ENCODE measurements at places on chromosomes 1 and 21.
A peak's percentile ranks its signal among the peaks of the same experiment; 100 is the strongest.

DNA sequence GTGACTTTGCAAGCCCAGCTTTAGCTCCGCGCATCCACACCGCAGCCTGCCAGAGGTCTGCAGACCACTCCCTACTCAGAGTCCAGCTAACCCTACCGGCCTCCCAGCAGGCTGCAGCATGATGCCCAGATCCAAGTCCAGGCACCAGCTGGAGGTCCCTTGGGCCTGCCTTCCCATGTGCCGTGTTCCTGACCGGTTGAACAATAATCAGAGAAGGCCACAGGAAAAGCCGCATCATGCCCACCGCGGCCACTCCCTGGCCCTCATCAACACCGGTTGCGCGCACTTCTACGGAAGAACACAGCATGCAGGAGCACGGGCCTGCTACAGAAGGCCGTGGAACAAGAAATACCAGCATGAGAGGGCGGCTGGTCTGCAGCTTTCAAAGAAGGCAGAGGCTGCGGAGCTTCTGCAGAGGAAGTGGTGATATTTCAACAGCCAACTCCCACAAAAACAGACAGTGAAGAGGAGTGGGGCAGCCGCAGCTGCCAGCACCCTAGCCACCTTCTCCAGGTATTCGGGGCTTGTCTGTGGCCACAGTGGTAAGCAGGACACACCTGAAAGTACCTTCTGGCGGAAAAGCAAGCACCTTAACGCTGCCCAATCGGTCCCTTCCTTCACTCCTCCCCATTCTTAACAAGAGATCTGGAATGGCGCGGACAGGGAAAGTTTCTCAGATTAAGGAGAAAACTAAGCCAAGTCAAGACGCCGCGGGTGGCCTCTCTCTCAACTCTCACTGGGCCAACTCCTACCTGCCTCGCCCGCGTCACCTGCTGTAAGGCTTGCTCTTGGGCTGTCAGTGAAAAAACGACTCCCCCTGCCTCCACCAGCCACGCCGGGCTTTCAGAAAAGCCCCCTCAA lies 1.5 kb downstream of the PGBD5 start:
- no peak for ATAC-seq

DNA sequence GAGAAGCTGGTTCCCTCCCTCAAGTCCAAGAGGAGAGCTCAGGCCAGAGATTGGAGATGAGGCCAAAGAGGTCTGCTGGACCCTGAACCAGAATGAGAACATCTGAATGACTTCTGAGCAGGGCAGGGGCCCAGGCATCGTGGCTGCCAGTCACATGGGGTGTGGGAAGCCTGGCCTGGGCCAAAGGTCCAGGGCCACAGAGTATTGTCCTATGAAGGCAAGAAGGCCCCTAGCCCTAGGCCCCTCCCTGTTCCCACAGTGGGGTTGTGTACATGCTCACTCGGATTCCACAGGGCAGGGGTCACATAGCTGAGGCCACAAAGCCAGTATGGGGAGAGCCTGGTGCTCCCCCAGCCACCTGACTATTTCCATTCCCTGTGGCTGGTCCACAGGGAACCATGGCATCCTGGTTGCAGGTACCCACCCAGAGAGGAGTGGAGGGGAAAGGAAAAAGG lies 18.5 kb upstream of the SLC1A7 start:
- ATAC-seq = no peak

DNA sequence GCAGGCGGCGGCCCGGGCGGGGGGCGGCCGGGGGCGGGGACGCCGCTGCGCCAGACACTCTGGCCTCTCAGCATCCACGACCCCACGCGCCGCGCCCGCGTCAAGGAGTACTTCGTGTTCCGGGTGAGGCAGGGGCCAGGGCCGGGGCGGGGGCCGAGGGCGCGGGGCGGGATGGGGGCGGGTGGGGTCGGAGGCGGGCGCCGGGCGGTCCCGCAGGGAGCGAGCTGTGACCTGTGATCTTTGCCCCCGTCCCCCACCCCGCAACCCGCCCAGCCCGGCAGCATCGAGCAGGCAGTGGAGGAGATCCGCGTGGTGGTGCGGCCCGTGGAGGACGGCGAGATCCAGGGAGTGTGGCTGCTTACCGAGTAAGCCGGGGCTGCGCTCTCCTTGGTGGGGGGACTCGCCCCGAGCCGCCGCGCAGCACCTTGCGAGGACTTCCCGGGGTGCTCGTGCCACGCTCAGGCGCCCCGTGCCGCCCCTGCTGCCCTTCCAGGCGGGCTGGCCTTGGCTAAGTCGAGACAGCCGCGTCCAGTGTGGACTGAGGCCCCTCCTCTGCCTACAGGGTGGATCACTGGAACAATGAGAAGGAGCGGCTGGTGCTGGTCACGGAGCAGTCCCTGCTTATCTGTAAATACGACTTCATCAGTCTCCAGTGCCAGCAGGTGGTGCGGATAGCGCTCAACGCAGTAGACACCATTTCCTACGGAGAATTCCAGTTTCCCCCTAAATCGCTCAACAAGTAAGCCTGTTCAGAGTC lies 514 bp downstream of the TPRG1L start:
- peak; percentile 34 for ATAC-seq

DNA sequence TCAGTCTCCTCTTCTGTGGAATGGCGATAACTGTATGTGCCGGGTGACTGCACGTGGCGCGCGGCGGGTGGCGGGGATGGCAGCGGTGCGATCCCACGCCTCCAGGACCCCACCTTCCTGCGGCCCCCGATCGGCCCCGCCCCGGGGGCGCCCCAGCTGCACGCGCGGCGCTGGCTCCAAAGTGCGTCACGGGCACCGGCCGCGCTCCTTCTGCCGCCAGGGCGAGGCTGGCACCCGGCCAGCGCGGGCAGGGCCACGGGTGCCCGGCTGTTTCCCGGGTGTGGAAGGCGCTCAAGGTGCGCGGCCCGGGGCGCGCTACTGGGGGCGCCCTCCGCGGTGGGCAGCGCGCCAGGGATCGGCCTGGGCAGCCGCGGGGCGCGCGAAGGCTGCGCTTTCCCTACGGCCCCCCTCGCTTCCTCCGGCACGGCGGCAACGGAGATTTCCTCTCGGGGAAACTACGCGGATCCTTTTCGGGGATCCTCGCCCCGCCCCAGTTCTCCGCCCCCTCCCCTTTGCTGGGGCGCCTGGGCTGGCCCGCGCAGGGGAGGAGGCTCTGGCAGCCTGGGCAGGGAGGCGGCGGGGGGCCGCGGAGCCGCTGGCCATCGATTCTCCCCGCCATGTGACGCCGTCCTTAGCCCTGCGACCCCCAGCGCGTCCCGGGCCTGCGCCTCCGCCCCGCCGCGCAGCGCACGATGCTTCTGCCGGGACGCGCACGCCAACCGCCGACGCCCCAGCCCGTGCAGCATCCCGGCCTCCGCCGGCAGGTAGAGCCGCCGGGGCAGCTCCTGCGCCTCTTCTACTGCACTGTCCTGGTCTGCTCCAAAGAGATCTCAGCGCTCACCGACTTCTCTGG lies at the start of gene EVA1C:
Gene EVA1C, plus strand, starts transcription at position 545 of the 853 bp plus-strand sequence. Its CDS starts 148 bp downstream, at position 693.
- ATAC-seq = peak; percentile 64

- ATAC-seq = peak; percentile 98
Measured at GRCh38 chr1:157045250-157046218, at the start of gene ARHGEF11. TSS of gene ARHGEF11 (minus strand) at chr1:157045742. CDS start at chr1:157044330, 1,412 bp downstream.

DNA sequence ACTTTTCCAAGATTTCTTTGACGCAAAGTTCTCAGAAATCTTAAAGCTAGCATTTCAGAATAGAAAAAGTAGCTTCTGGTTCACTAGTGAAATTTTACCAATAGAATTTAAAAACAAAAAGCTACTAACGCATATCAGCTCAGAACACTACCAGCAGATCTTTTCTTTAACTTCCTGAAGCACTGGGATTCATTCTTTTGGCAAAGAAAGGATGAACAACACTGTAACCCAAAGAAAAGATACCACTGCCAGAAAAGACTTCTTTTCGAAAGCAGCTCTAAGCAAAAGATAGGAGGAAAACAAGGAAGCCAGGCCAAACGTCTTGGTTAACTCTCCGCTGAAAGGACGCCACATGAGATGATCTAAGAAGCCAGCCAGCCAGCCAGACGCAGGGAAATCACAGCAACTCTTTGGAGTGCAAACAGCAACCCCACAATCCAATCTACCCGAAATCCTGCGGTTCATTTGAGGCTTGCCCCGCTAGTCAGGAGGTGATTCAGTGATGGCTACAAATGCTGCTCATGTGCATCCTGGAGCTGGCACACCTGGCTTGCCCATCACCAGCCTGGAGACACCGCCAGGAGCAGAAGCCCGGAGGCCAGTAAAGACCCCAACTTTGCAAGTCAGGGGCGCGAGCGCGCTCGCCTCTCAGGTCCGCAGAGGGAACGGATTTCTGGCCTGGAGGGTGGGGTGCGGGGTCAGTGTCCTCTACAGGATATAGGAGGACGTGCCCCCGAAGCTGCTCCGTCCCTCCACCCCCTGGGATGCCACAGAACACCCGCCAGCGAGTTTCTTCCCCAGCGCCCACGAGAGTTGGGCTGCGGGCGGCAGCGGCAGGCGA lies 812 bp downstream of the NBPF1 start:
- ATAC-seq = peak; percentile 46

DNA sequence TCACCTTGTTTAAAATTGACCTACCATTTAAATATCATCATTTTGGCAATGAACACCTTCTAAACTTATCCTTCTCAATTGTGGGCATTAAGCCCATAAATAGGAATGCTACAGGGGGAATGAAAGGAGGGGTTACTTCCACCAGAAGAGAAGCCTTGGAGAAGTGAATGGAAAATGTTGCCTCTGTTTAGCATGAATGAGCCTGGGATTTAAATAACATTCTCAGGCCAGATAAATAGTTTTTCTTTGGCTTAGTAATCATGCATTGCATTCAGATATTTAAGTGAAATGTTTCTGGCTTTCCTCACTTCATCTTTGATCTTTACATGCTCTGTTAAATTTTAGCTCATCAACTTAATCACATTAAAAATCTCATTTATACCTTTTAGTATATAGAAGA lies 284.3 kb upstream of the FMN2 start:
- ATAC-seq = no peak

DNA sequence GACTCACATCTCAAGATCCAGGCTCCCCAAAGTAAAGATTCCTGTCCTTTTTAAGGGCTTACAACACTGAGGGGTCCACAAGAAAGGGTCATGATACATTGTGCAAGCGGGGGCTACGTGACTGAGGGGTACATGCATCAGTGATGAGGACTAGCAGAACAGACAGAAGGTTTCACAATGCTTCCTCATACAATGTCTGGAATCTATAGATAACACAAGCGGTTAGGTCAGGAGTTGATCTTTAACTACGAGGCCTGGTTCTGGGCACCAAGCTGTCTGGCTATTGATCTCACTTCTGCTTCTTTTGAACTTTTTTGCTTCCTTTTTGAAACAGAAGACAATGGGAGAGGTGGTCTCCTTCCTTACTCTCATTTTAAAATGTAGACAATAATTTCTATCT lies 718.6 kb downstream of the AMY1C start:
- ATAC-seq = no peak

GRCh38 chr1:195956845-195957244 lies 651.4 kb downstream of the KCNT2 start:
- ATAC-seq = no peak

DNA sequence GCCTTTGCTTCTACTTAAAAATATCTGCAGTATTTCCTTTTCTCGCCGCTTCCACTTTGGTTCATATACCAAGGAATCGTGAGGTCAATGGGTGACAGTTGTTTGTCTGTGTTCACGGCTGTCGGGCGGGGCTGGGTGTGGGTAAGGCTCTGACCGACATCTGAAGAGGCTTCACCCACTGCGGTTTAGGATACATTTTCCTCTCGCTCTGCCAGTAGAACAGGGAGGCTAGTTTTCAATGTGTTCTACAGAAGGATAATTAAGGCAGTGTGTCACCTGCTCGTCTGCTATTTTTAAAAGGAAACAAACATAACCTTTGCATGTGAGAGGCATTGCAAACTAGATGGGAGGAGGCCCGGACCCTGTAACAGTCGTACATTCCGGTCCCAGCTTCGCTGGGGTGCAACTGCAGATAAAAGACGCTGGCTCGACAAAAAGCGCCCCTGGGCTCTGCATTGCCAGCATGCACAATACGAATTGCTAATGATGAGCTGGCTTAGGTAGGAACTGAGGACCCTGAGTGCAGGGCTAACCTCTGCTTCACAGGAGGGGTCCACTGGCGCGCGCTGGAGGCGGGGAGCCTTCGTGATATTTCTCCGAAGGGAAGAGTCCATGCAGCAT lies 8.5 kb upstream of the ERG start:
- no peak for ATAC-seq

DNA sequence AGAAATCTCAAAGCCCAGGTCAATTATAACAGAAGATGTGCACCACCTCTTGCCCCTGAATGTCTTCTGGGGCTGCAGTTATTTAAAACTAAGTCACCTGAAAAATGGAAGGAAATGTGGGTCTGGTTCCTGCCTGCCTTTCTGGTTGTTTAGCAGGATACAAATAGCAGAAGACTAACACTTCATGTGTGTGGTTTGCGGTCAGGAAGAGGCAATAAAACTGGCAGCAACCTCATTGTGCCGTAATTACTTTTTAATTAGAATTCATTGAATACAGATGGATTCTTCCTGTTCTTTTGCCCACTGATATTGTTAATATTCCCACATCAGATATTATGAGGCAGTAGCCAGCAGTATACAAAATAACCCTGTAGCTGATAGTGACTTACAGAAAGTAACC lies 345.7 kb downstream of the ZNF326 start:
- no peak for ATAC-seq

DNA sequence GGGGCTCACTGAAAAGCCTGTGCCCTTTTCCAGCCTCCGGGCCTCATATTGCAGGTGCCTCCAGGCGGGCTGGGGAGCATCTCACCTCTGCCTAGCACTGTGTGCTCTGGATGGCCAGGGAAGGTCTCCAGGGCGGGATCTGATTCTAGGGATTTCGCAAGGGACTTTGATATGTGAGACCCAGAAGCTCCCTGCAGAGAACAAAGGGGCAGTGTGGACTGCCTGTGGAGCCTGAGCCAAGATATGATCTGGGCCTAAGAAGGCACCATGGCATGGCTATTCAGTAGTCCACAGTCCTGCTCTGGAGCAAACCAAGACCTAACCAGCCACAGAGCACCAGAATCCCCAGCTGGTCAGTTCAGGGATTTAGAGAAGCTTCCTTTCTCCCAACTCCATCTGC lies 157.2 kb downstream of the ST6GALNAC5 start:
- no peak for ATAC-seq

GRCh38 chr1:75412616-75413015 lies 198.3 kb downstream of the SLC44A5 start:
- ATAC-seq = no peak

- ATAC-seq = no peak
Measured at GRCh38 chr1:16442941-16443340, 2.4 kb downstream of the NECAP2 start.

All from gastroesophageal sphincter (tissue), 4 donors.